ENCODE measurements at places on chromosomes 6 and 20.

GRCh38 chr20:35721621-35722020 is 20.4 kb downstream of the RBM39 start:
- DNase-seq: no peak

DNA sequence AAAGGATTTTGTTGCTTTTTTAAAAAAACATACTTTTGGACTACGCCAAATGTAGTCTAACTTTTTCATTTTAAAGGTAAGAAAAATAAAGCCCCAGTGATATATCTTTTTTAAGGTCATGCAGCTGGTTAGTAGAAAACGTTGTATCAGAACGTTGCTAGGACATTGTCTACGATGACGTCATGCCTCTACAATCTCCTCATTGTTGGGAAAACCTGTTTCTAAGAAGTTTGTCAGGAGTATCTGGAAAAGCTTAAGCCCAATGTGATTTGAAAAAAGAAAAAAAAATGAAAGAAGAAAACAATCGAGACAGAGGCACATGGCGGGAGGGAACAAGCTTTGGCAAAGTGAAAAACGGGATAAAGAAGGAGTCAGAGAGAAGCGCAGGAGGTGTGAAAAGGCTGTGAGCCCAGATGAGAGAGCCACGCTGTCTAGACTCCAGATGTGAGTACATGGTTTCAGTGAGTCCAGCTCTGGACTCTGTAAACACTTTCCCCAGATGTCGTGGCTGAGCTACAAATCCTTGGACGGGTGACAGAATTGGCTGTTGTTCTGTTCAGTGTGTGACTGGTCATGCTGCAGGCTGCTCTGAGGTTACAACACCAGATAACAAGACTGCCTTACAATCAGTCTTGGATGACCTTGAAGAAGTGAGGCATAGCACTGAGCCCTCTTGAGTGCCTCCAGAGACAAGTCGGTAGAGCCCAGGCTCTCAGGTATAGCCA is 656.7 kb upstream of the ID4 start:
- no peak for DNase-seq

- peak; percentile 30 for DNase-seq
Measured at GRCh38 chr6:18262702-18263417, 1.5 kb downstream of the DEK start.

DNA sequence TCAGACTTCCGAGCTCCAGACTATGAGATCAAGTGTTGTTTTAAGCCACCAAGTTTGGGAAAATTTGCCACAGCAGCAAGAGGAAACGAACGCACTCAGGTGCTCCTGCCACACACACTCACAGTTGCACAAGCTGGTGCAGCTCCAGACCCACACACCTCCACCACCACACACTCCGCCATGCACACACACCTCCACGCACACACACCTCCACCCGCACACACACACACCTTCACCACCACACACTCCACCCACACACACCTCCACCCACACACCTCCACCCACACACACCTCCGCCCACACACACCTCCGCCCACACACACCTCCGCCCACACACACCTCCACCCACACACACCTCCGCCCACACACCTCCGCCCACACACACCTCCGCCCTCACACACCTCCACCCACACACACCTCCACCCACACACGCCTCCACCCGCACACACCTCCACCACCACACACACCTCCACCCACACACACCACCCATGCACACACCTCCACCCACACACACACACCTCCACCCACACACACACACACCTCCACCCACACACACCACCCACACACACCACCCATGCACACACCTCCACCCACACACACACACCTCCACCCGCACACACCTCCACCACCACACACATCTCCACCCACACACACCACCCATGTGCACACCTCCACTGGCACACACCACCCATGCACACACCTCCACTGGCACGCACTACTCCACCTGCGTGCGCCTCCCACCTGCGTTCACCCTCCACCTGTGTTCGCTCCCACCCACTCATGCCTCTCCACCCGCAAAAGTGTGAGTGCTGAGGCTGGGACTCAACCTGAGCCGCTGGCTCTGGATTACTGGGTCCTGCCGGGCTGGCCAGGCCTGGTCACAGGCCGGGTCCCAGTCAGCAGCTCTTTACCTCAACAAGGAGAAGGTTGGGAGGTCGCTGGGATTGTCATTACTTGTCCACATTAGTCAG is 175.6 kb downstream of the BMP7 start:
- no peak for DNase-seq

- no peak for DNase-seq
Measured at GRCh38 chr20:56350842-56351241, 7.9 kb upstream of the FAM210B start.

DNA sequence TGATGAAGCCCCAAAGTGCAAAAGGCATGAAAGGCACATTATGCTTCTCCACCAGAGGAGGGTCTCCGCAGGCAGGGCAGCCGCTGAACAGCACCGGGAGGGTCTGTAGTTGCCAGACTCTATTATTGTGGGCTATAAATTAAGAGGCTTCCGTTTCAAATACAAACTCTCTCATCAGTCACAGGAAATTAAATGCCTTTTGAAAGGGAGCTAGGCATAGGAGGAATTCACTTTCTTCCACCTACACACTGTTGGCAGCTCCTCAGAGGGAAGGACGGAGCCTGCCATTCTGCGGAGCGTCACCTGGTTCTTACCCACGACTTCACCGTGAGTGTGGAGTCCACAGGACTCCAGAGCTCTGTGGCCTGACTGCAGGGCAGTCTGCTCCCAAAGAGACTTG is 140.8 kb upstream of the AGPAT4 start:
- no peak for DNase-seq

DNA sequence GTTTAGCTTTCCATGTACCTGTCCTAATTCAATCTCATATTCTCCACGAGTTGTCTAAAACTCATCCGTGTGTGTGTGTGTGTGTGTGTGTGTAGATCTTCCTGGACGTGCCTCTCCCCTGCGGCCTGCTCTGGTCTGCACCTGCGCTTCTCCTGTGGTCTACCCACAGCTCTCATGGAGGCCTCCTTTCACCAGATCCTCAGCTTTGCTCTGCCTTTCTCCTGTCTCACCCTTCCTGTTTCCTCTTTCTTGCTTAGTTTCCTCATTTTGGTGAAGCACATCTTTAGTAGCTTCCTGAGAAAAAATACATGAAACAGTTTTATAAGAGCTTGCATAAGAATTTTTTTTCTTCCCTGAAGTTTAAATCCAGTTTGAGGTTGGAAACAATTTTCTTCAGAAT is 18.1 kb downstream of the SLX4IP start:
- DNase-seq: no peak

- DNase-seq: no peak
Measured at GRCh38 chr6:126293891-126294524, 45.9 kb upstream of the CENPW start.

- no peak for DNase-seq
Measured at GRCh38 chr20:61686051-61686936, 379.4 kb downstream of the TAF4 start.

DNA sequence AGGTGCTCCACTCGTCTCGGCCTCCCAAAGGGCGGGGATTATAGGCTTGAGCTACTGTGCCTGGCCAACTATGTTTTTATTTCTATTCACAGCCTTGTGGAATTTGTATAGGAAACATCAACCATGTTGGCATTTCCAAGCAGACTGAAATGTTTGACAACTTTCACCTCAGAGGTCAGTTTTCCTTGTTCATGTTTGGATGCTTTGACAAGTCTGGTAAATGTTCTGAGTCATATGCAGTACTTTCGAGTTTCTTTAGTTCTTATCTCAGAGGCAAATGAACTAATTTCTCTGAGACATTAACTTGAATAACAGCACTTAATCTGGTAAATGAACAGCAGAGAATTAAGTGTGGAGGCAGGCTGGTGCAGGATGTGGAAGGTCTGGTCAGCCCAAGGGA is 373.4 kb upstream of the SYNCRIP start:
- DNase-seq: no peak

- no peak for DNase-seq
Measured at GRCh38 chr6:20334334-20334733, 67.3 kb upstream of the E2F3 start.

GRCh38 chr20:49399329-49399728 is 83.1 kb downstream of the KCNB1 start:
- no peak for DNase-seq

- no peak for DNase-seq
Measured at GRCh38 chr20:58472273-58473018, 42.8 kb downstream of the APCDD1L start.

DNA sequence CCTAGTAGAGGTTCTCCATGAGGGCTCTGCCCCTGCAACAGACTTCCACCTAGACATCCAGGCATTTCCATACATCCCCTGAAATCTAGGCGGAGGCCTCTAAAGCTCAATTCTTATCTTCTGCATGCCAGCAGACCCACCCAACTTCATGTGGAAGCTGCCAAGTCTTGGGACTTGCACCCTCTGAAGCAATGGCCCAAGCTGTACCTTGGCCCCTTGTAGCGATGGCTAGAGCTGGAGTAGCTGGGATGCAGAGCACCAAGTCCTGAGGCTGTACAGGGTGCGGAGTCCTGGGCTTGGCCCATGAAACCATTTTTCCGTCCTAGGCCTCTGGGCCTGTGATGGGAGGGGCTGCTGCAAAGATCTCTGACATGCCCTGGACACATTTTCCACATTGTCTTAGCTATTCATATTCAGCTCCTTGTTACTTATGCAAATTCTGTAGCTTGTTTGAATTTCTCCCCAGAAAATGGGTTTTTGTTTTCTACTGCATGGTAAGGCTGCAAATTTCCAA is 17.4 kb upstream of the ELOVL5 start:
- DNase-seq: no peak

DNA sequence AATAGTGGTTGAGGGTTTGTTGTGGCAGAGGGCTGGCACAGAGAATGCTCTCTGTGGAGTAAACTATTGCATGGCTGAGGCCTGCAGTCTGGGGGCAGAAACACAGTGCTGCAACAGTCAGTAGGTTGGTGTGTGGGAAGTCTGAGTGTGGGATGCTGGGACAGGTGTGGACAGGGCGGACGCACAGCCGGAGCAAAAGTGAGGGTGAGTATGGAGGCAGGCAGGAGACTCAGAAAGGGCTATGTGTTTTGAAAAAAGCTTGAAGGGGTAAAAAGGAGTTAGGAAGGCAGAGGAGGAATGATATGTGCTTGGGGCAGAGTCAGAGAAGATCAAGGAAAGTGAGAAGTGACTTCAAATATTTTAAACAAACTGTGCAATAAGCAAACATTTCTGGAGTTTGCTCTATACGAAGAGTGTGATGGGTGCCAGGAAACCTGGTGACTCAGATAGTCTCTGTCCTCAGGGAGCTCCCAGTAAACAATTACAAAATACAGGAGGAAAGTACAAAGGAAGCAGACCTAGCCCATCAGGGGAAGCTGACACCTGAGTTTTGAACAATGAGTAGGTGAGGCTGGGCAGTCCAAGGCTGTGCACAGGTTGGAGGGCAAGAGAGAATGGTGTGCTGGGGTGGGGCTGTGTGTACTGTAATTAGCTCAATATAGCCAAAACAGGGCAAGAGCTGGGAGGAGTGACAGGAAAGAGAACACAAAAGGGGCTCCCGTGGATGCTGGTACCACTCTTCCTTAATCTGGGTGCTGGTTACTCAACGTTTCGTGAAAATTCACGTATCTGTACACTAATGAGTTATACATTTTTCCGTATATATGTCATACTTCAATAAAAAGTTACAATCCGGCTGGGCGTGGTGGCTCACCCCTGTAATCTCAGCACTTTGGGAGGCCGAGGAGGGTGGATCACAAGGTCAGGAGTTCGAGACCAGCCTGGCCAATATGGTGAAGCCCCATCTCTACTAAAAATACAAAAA is 55.2 kb downstream of the PIGU start:
- DNase-seq: no peak

DNA sequence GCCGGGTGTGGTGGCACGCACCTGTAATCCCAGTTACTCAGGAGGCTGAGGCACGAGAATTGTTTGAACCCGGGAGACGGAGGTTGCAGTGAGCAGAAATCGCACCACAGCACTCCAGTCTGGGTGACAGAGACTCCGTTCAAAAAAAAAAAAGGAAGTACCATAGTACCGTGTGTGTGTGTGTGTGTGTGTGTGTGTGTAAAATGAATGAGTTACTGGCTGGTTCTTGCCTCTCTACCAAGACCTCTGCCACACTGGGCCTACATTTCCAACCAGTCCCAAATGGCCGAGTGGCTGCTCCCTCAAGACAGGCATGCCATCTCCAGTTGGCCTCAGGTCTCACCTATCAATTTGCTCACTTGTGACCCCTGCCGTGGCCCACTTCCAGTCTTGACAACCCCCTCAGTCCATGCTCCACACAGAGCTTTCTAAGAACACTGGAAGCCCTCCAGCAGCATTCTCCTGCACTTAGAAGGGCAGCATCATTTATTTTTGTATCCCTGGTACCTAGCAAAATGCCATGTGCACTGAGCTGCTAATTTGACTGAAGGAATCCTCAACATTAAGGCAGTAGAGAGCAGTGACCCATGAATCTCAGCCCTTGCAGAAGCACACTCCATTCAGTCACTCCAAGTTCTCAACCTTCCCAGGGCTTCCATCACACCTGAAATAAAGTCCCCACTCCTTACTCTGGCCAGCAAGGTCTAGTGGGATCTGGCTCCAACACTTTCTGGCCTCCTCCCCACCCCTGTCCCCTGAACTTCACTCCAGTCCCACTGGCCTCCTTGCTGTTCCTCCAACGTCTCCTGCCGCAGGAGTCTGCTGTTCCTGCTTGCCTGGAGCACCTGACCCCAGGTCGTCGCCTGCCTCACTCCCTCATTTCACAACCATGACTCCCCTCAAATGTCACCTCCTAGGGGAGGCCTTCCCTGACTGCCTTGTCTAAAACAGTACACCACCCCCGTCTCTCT is 29.9 kb downstream of the COX4I2 start:
- no peak for DNase-seq

GRCh38 chr6:50390416-50390815 is 322.9 kb upstream of the TFAP2D start:
- no peak for DNase-seq

DNA sequence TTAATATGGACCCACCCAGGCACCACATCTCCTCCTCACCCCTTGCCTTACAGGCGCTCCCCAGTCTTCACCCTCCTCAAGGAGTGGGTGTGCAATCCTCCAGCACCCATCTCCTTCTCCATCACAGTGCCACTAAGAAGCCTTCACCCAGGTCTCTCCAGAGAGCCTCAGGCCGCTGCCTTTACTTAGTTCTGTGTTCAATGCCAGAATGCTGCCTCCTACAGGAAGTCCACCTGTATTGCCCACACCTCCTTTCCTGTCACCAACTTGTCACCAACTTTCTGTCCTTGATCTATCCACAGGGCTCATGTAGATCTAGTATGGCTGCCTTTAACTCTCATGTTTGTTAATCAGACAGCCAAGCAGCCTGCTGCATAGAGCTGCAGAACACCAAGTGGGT is 586 bp upstream of the LST1 start:
- no peak for DNase-seq

GRCh38 chr6:13328076-13328874 is at the start of gene TBC1D7:
Gene TBC1D7, minus strand, starts transcription at chr6:13328537. Its CDS starts 1,639 bp downstream, at chr6:13326898.
- peak; percentile 87 for DNase-seq

All from stimulated activated CD4-positive, alpha-beta T cell treated with anti-CD3 and anti-CD28 coated beads, Interleukin-4, amount 100 ng/mL, for 48 hours (primary cell).